Brain pericyte (primary cell): ENCODE measurements at places on chromosomes 4 and X.
A peak's percentile ranks its signal among the peaks of the same experiment; 100 is the strongest.

DNA sequence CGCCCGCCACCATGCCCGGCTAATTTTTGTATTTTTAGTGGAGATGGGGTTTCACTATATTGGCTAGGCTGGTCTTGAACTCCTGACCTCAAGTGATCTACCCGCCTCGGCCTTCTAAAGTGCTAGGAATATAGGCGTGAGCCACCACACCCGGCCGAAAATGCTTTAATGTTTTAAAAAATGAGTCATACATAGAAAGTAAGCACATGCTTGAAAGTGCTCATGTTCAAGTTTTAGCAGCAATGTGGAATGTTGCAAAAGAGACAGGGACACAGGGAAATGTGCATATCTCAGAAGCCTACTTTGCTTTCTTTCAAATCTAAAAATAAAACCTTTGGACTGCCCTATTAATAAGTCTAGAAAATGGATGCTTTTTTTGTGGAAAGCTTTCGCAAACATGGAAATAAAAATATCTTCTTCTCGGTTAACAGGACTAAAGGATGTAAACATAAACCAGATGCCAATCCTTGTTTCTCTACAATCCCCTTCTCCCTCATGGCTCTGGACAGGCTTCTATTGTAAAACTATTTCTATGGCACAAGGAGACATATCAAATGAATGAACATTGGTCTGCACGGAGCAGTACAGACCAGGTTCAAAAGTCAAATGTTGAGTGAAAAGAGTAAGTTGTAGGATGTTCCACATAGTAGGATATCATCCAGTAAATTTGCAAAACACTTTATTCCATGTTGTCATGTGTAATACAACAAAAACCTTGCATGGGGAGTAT, 15.0 kb downstream of the MECP2 start:
- no peak for DNase-seq

GRCh38 chr4:154029171-154029570, 240.3 kb upstream of the SFRP2 start:
- no peak for DNase-seq

GRCh38 chr4:105972946-105973621, 77.8 kb downstream of the NPNT start:
- no peak for DNase-seq

DNA sequence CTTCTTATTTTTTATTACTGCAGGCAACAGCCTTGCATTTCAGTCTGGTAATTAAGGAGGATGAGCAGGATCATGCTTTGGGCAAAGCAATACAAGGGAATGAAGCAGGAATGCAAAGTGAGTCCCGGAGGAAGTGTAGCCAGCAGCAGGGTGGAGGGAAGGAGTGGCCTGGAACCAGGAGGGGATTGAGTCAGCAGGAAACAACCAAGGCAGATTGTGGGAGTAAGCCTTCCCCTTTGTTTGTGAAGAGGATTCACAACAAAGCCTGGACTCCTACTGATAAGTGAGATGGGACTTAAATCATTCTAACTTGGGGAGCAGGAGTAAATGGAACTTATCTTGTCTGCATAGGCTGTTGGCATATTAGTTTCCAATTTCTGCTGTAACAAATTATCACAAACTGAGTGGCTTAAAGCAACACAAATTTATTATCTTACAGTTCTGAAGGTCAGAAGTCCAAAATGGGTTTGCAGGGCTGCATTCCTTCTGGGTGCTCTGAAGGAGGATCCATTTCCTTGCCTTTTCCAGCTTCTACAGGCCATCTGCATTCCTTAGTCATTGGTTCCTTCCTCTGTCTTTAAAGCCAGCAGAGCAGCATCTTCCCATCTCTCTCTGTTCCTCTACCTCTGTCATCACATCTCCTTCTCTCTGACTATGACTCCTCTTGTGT, 93.2 kb upstream of the AP1S2 start:
- DNase-seq = no peak

DNA sequence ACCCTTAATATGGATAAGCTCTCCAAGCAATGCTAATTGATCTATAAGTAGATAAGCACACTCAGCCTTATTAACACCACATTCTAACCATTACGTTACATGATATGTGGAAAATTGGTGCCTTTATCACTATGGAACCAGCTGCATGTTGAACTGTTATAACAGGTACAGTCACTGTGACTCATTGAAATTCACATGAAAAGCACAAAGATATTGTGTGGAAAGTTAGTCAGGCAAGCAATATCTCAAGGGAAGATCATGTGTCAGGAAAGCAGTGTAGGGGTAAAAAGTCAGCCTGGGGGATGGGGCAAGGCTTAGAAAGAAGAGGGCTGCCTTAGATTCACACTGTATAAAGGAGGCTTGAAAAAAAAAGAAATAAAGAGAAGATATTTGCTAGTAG, 313.7 kb upstream of the SMIM31 start:
- DNase-seq = no peak

- no peak for DNase-seq
Measured at GRCh38 chr4:134948110-134948642, 746.6 kb upstream of the PABPC4L start.

DNA sequence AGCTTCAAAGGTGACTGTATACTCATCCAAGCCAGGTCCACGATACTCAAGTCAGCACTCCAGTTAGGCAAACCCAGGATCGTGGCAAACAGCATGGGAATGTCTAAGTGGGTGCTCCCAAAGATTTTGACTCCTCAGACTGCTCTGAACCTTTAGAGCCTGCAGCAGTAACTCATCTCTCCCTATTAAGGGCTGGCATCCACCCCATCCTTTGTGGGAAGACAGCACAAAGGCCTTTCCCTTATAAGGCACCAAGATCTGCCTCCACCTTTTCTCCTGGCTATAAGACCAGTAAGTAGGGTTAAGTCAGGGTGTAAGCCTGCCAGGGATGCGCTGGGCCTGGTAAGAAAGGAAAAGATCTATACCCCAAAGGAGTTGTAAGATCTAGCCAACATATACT, 23.6 kb upstream of the SLC25A43 start:
- DNase-seq = no peak

DNA sequence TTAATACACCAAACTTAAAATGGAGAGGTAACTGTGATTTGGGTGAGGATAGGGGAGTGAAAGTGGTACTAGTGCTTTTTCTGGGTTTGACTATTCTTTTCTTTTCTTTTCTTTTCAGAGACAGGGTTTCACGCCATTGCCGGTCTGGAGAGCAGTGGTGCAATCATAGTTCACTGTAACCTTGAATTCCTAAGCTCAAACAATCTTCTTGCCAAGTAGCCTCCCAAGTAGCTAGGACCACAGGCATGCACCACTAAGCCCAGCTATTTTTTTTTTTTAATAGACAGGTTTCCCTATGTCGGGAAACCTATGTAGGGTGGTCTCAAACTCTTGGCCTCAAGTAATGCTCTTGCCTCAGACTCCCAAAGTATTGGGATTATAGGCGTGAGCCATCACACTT, 3.0 kb upstream of the ARMCX4 start:
- no peak for DNase-seq

DNA sequence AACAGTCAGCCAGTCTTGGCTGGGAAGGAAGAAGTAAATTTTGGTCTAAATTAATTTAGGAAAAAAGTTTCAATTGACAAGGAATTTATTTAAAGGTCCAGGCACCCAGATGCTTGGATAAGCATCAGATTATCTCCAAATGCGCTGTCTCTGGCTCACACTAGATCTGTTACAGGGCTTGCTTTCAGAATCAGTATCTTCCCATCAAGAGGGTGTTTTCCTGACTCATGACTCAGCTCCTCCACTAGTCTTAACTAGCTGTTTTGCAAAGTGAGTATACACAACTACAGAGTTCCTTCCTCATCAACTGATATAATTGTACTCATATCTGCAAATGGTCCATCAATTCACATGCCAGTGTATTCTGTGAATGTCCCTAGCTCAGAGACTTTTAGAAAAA, 482.1 kb upstream of the CPEB2 start:
- no peak for DNase-seq

- no peak for DNase-seq
Measured at GRCh38 chr4:189237340-189237739, 703.3 kb upstream of the FRG1 start.

GRCh38 chrX:20906571-20906970, 467.6 kb upstream of the CNKSR2 start:
- DNase-seq = no peak

- DNase-seq = no peak
Measured at GRCh38 chr4:89216866-89217265, 90.7 kb downstream of the GPRIN3 start.

DNA sequence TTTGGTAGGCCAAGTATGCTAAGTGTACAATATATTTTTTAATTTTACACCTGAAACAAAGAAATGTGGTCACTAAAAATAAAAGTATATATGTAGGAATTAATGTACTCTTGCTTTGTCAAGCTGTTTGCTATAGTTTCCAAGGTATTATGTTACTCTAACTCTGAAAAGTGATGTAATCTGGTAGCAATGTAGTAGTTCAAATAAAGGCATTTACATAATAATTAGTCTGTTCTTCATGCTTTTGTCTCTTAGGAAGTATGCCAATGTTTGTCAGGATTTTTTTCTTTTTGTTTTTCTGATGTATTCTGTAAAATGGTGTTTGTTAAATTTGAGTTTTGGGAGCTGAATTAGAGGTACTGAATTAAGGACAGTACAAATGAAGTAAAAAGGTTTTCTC, 89.5 kb downstream of the PLS3 start:
- DNase-seq = no peak

- DNase-seq = no peak
Measured at GRCh38 chr4:155675709-155676429, 9.2 kb downstream of the GUCY1A1 start.

- DNase-seq = no peak
Measured at GRCh38 chrX:74405973-74406489, 15.3 kb upstream of the SLC16A2 start.

DNA sequence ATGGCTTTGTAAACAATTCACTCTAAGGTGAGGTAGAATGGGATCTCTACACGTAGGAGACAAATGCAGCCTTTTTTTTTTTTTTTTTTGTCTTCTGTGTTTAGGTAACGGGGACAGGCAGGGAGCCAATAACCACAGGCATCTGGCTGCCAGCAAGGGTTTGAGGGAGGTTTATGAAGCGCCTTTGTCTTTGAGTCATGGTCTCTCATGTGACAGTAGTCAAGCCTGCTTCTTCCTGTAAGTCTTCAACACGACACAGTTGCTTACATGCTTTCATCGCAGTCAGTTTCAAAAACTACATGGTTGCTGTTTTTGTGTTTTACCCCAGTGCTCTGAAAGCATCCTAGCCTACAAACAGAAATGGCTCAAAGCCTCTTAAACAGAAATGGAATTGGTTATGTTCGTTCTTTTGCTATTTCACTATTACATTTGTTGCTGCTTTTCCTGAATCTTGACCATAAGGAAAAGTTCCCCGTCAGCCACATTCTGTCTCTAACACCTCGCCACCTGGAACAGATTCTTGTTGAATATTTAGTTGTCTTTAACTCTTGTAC, 127.8 kb upstream of the METTL14 start:
- DNase-seq = peak; percentile 4

- no peak for DNase-seq
Measured at GRCh38 chrX:53605004-53605403, 81.5 kb downstream of the HUWE1 start.

DNA sequence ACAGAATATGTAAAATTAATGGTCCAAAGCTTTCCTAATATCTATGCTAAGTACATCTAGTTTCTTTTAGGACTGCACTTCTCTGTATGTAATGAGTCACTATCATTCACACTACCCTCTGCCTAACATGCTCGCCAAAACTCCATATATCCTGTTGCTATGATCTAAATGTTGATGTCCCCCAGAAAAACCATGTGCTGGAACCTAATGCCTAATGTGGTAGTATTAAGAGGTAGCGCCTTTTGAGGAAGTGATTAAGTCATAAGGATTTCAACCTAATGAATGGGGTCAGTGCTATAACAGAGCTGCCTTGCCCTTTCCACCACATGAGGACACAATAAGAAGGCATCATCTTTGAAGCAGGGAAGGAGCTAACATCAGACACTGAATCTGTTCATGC, 34.9 kb upstream of the NFKB1 start:
- DNase-seq = no peak

GRCh38 chrX:107826238-107827029, 768 bp downstream of the MID2 start:
- no peak for DNase-seq

- no peak for DNase-seq
Measured at GRCh38 chrX:10798041-10798440, 177.7 kb upstream of the MID1 start.

DNA sequence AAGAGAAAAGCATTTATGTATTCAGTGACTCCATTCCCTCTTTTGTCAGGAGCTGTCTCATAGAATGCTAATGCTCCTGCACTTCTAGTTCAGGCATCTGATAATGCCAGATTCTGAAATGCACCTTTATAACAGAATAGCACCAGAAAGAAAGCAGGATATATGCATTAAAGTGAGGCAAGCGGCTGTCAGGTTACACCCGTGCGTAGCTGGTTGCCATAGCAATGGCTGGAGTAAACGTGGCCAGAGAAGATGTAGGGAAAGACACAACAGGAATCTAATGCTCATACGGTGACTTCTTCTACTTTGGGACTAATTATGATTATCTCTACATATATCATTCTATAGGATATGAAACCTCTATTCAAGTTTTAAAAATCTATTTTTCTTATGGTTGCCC, 5.9 kb downstream of the EMCN start:
- no peak for DNase-seq

DNA sequence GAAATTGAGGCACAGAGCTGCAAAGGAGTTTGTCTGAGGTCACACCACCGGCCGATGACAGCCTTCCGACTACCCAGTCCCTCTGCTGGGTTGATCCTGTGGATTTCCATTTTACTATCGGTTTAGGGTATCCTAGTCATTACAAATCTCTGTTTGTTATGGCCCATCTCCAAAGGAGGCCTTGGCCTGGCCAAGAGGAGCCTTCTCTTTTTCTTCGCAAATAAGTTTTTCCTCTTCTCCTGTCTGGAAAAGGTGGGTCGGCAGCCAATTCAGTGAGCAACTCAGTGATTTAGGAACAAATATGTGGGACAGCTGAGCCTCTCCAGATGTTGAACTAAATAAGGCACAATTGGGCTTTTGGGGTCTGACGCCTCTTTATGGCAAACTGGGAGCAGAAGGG, 169.2 kb upstream of the RBPJ start:
- no peak for DNase-seq
